ENCODE measurements at places on chromosomes 11 and 22.

GRCh38 chr22:45594123-45594941 is 77.3 kb upstream of the ATXN10 start:
- DNase-seq: no peak

- no peak for DNase-seq
These were observed 192.8 kb downstream of the GRIK4 start for GRCh38 chr11:120704256-120704750.

DNA sequence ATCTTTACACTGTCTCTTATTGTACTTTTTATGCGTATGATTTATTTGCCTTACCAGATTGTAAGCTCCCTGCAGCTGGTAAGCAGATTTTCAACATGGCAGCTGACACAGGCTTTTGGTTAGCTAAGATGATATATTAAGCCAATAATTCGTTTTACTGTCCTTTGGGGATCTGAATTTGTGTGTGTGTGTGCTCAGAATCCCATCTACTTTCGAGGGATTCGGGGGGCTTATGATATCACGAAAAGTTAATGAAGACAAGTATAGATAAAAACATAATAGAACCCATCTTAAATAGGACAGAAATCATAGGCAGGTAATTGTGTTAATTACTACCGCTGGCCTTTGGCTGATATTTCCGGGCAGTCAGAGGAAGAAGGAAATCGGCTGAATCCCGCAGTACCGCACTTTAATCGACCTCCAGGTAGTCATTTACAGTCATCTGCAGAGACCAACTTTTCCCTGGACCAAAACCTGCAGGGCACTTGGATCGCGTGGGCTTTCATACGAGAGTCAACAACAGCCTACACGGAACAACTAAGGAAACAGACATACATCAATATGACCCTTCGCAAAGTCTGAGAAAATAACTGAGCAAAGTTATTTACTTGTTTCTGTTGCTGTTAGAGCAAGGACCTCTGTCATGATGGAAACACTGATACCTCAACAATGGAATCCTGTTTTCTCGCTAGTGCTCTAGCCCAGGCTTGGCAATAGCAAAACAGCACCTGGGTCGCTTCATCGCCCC is 802 bp downstream of the KBTBD3 start:
- DNase-seq: no peak

DNA sequence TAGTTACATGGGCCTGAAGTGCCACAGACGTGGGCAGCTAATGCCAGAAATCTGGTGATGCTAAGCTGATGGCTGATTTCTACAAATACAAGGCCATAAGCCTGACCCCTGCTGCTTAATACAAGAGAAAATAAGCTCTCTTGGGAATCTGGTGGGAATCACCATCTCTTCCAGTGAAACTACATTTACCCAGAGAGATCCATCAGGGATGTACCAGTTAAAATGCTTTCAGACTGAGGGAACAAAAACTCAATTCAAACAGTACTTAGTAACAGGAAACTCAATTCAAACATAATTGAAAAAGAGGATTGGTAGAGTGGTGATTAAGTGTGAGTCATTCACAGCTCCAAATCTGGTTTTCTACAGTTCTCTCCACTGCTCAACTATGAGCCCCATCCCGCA is 1.7 kb upstream of the CAVIN3 start:
- DNase-seq: no peak

DNA sequence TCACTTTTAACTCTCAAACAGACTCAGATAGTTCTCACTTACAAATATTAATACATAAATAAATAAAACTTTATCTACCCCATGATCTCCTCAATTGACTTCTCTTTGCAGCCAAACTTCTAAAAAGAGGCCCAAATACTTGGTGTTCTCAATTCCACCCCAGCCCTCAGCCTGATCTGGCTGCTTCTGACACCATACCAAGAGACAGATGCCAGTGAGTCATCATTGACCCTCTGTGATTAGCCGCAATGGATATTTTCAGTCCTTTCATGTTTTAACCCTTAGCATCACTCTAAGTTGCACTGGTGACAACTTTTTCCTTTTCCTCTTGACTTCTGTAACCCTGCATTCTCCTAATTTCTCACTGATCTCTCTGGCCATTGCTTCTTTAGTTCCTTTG is 184.1 kb upstream of the ARHGAP20 start:
- DNase-seq: no peak

GRCh38 chr11:6401464-6401863 is 11.2 kb downstream of the SMPD1 start:
- no peak for DNase-seq
